Ecto neural progenitor cell (in vitro differentiated cells): ENCODE measurements at places on chromosomes 1 and 21.

DNA sequence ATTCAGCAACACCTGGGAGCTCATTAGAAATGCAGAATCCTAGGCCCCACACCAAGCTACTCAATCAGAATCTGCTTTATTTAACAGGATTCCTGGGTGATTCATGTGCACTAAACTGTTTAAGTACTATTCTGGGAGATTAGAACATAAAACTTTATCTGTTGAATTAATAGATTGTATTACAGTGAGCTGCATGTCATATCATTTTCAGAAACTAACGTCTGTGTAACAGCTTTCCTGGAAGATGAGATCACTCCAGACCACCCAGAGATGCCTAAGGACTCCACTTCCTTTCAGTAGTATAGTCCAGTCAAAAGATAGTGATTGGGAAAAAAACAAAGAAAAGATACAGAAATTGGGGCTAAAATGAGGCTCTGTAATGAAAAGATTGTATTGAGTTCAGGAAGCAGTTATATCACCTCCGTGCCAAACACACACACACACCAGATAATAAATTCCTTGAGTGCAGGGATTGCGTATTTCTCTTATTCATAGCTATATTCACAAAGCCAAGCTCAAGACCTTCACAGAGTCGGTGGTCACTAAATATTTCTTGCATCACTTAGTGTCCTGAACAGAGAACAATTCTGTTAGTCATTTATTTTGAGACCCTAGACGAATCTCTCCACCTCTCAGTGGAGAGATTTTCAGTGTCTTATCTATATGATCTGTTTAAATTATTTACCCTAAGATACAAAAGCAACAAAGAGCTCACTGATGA lies 178.2 kb downstream of the DSCAM start:
- DNase-seq = no peak

DNA sequence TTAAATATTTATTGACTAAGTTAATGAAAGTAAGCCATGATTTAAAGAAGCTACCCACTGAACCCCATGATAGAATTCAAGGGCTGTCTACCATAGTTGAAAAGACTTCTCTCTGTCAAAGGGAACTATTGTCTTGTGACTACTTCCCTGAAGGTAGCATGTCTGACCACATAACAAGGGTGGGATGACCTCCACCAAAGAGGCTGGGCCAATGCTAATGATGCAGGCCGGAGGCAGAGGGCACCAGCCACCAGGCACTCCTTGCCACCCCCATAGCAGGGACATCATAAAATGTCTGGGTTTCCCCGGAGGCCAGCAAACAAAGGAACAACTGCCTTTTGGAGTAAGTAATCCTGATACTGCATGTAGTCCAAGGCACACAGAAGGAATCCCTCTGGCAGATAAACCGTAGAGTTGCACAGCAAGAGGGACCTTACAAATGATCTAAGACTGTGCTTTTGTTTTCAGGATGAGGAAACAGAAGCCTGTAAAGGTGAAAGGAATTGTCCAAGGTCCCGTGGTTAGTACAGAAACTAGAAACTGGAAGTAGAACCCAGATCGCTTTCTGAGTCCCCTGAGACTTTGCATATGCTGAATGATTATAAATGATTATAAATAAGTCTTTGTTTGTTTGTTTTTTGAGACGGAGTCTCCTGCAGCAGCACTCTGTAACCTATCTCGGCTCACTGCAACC lies 33.5 kb upstream of the ITPKB start:
- no peak for DNase-seq

DNA sequence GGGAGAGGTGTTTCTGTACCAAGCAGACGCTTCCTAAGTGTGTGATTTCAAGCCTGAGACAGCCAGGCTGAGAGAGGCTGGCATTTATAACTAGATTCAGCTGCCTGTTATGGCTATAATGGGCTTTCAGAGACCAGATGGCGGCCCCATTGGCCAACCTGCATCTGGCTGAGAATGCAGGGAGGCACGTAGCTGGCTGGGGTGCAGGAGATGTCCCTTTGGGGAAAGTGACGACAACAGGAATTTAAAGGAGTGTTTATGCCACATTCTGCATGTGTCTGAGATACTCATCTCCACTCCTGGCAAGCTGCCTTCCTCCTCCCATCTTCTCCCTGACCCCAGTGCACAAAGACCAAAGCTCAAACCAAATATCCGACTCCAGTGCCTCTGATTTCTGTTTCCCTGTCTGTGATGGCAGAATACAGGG lies 21.3 kb upstream of the CCDC190 start:
- no peak for DNase-seq

- DNase-seq = no peak
Observed at GRCh38 chr1:156560585-156561163, 11.7 kb downstream of the IQGAP3 start.

DNA sequence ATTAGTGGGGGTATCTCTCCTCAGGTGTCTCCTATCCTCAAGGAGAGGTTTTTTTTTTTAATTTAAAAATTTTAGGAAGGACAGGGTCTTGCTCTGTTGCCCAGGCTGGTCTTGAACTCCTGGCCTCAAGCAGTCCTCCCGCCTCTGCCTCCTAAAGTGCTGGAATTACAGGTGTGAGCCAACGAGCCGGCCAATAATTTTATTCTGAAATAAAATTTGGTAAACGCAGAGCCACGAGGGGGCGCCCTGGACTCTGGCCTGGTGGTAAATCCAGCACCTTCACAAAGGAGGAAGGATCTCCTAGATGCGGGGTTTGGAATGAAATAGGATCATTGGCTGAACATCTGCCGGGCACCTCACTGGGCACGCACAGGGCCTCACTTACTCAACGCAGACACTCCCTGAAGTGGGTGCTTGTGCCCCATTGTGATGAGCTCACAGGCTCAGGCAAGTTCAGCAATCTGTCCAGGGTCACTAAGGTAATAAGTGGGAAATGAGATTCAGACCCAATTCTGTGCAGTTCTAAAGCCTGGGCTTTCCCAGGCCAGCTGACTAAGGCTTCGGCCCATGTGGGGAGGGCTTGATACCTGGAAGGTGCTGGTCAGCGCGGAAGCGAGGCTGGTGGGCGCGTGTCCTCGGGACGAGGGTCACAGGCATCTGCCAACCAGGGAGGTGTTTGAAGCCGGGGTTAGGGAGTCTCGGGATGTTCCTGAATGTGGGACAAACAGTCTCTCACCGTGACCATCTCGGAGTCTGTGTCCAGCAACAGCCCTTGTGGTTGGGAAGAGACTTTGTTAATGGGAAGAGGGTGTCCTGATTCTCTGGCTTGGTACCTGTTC lies 32.7 kb upstream of the ETV3 start:
- peak; percentile 72 for DNase-seq

DNA sequence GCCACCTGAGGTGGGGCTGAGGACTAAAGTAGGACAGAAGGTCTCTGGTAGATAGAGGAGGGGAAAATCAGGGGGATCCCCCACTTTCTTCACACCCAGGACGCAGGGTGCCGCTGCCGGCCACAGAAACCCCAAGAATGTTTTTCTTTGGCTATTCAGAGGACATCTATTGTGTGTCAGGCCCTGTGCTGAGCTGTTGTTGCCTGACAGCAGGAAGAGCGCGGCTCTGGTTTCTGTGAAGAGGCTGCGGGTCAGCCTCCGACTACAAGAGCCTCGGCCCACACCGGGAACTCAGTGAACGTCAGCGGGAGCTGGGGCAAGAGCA lies 407 bp upstream of the PIGV start:
- DNase-seq = no peak

GRCh38 chr21:33643658-33644311 lies 1.5 kb downstream of the ITSN1 start:
- DNase-seq = peak; percentile 54

DNA sequence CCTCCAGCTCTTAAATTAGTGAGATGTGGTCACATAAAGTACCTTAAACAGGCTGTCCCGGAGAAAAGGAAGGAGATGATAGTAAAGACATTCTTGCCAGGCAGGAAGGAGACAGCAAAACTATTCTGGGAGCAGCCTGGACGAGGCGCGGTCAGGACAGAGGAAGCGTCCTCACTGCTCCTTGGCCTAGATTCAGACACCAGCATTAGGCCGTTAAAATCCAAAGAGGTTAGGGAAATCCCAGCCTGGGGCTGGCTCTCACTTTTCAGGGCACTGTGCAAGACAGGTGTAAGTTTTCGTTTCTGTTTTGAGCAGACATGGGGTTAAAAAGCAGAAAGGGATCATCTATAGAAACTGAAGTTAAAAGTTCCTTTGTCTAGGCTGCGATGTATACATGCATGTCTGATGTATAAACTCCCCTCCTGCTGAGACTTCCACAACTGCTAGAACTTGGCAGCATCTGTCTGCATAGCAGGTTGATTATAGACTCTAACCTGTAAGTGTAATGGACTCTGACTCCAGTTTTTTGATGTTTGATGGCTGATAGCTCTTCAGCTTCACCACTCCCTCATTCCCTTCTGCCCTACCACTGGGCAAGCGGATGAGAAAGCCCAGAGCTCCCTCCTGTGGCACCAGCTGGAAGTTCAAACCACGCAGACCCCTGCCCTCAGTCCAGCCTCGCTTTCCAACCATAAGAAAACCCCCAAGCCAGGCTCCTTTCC lies 21.5 kb downstream of the STPG1 start:
- DNase-seq = peak; percentile 84

DNA sequence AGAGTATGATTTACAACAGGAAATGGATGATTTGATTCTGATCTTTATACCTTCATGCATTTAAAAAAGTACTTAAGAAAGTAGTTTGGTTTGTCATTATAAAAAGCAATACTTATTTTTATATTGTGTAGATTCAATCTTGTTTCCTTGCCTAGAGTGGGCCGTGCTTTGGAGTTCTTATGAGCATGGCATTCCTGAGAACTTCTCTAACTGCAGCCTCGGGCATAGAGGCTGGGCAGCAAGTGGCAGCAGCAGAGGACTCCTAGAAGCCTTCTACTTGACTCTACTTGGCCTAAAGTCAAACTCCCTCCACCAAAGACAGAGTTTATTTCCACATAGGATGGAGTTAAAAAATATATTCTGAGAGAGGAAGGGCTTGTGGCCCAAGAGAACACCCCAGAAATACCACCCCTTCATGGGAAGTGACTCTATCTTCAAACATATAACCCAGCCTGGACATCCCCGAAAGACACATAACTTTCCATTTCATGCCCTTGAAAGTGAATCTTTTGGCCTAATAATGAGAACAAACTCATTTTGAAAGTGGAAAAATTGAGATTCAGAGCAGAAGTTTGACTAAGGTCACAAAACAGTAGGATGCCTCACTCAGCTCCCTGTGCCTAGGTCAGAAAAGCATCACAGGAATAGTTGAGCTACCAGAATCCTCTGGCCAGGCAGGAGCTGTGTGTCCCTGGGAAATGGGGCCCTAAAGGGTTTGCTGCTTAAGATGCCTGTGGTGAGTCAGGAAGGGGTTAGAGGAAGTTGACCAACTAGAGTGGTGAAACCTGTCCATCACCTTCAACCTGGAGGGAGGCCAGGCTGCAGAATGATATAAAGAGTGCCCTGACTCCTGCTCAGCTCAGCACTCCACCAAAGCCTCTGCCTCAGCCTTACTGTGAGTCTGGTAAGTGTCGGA lies at the start of gene IVL:
TSS of gene IVL (plus strand) at position 861 of the 916 bp plus-strand sequence. CDS start 1,252 bp downstream, outside the sequence.
- DNase-seq = no peak

DNA sequence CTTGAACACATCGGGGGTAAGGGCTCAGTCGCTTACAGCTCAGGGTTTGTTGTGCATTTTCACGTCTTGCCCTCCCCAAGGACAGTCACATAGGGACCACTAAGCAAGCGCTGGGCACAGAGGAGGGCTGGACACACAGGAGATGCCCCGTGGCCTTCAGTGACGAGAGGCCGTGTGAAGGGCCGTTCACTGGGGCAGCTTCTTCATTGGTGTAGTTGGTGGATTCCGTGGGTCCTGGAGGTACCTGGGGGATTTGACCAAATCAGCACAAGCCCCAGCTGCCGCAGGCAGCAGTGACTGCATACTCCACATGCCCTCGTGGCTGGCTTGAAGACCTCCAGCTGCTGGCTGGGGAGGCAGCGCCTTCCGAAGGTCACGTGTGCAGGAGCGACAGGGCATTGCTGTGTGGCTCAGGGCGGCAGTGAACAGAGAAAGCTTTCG lies 100.8 kb upstream of the C1orf174 start:
- DNase-seq = no peak

DNA sequence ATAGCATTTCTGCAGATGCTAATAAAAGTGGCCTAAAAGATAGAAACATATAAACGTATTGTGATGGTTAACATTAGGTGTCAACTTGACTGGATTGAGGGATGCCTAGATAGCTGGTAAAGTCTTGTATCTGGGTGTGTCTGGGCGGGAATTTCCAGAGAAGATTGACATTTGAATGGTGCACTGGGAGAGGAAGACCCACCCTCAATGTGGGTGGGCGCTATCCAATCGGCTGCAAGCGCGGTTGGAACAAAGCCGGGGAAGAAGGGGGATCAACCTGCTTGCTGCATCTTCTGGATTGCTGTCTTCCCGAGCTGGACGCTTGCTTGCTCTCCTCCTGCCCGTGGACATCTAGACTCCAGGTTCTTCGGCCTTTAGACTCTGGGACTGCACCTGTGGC lies 114.0 kb upstream of the ZNF644 start:
- DNase-seq = no peak

GRCh38 chr1:175287849-175288248 lies 95.3 kb upstream of the KIAA0040 start:
- no peak for DNase-seq

- DNase-seq = no peak
Observed at GRCh38 chr1:185263292-185263691, 53.8 kb downstream of the IVNS1ABP start.

DNA sequence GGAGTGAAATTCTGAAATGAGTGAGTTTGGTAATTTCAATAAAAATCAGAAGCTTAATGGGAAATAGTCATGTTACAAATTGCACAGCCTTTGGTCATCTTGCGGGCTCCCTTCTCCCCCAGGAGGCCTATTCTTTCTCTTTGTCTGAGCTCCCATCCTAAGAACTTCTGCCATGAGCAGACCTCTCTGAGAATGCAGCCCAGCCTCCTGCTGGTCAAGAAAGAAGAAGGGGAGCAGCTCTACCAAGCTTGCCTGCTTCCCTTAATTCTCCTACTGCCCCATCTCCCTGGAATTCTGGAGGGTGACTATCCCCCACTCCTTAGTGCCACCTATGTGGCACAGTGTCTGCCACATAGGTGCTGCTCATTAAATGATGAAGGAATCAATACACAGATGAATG lies 300.7 kb upstream of the DAB1 start:
- DNase-seq = no peak

DNA sequence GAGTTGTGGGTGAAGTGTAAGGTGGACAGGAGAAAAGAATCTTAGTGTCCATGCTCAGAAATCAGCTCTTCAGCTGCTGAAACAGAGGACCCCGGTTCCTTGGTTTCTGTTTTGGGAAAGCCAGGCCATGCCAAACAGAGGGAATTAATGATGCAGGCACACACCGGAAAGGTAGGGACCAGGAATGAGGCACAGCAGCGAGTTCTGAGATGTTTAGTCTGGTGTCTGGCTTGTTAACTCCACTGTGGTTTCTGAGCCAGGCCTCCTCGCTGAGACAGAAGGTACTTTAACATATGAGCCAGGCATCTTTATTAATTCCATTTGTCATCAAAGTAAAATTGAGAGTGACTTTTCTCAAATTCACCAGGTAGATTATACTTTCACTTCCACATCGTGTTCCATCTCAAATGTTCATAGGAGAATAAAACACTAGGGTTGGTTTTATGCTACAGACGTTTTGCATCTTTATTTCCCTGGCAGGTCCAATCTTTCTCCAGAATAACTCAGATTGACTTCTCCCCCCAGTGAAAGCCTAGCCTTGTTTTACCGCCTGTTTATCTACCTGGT lies 23.5 kb downstream of the LRRC8D start:
- no peak for DNase-seq

GRCh38 chr1:151705146-151705545 lies 11.5 kb downstream of the CELF3 start:
- DNase-seq = no peak
